ENCODE measurements at places on chromosomes 2 and 18. TPM values are rescaled to one million over a fixed set of nuclear protein-coding genes. Genes with fewer than 3 reads are reported as not detected.

DNA sequence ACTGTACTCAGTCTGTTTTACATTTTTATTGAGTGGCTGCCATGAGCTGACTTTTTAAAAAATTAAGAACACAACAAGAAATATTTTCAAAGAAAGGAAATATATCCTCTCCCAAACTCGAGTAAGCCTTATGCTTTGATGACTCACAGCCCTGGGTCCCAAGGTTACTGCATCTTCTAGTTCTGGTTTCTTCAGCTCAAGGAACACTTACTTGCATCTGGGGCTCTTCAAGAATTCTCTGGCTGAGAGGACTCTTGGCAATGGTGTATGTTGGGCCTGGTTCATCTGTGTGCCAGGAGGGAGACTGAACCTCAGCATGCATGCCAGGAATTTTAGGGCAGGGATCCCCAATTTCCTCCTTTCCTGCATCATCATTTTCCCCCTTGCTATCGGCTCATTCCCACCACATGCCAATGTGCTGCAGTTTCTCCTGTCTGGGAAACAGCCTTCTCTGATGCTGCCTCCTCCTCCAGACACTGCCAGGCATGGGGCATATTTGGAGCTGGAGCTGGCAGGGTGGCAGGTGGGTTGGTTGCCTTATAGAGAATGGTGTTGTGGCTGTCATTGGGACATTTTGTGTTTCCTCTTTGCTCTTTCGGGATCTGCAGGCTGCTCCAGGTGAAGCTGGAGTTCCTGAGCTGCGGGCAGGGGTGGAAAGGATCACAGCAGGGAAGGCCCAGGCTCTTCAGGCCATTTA lies 192.2 kb upstream of the HS6ST1 start:
- no peak for DNase-seq

- DNase-seq: no peak
Measured at GRCh38 chr2:196743165-196743564, 56.3 kb downstream of the GTF3C3 start.

DNA sequence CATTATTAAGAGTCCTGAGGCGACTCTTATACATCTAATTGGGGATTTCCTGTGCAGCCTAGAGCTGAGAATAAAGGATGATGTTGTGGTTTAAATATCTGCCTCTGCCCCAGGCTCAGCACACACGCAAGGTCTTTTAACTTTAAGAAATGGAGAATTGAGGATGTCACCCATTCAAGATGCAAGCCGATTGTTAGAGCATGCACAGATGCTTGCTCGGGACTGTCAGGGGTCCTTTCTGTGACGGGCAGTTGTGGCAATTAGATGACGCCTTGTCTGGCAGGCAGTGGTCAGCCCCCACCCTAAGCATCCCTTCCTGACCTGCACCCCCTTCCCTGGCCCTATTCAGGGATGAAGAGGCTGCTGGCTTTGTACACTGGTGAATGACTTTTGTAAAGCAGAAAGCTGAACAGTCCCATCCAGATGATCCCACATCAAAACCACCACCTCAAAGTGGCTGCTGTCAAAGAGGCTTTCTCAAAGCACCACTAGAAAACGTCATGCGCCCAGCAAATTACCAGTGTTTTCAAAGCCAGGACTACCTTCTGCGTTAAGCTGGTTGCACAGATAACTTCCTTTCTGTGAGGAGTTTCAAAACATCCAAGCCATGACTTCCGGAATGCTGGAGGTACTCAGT lies 23.7 kb downstream of the FAM178B start:
- no peak for DNase-seq

- DNase-seq: no peak
Measured at GRCh38 chr2:121860033-121860757, 104.7 kb downstream of the TSN start.

DNA sequence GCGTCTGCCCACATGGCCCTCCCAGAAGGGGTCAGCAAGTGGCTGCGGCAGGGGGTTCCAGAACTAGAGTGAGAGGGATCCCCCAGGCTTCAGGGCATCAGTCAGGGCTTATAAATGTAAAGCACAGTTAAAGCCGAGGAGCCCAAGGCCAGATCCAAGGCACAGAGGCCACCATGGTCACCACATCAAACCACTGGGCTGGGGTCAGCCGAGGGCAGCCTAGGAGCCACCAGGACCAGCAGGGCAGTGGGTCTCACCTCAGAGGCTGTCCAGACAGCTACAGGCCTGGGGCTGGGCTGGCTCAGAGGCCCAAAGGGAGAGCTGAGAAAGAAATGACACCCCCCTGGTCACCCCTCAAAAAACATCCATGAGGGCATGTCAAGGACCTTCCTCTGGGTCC lies 188.5 kb downstream of the INHBB start:
- DNase-seq: no peak

GRCh38 chr2:68126561-68126960 lies 31.1 kb upstream of the PNO1 start:
- DNase-seq: no peak

DNA sequence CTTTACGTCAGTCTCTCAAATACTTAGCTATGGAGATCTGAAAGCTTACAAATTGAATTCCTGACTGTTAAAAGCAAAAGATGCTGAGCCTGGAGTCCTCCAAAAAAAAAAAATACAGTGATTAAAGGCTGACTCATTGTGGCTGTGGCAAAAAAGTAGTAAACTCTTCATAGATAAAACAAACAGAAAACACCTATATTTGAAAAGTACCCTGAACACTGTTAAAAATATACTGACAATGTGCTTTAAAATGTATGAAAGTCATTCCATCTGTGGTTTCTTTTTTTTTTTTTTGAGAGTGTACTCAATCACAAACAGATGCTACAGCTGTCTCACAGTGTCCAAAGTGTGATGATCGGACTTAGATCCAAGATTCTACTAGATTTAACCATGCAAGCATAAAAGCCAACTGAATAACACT lies 267.6 kb upstream of the CYP26B1 start:
- no peak for DNase-seq

DNA sequence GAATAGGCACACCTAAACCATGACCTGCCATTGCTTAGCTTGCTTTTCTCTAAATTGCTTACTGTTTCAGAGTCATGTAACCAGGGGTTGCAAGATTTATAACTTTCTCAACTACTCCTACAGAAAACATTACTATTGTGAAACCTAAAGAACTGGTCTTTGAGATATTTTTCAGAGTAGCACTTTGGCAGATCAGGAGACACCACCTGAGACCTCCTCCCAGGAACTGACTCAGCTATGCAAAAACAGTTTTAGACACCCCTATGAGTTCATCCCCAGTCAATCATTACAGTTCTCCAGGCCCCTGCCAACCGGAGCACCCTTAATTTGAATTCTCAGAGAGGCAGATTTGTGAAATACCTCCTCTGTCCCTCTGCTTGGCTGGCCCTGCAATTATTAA lies 80.3 kb downstream of the MBOAT2 start:
- no peak for DNase-seq

- no peak for DNase-seq
Measured at GRCh38 chr2:215874418-215874817, 138.9 kb downstream of the MREG start.

DNA sequence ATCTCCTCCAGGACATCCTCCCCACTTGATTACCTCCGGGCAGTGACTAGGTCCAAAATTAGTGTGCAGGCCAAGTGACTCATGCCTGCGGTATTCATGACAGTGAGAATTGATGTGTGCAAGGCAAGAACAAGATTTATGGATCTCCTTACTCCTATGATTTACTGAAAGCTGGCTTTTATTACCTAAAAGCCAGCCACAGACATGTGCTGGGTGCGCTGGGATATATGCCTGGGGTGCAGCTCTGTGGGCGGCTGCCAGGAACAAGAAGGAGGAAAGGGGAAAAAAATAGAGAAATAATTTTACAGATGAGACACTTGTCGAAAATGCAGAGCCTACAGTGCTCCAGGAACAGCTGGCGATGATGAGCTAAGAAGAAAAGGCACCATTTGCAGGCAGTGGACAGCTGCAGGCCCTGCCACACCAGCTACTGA lies 359.3 kb downstream of the CMPK2 start:
- no peak for DNase-seq

DNA sequence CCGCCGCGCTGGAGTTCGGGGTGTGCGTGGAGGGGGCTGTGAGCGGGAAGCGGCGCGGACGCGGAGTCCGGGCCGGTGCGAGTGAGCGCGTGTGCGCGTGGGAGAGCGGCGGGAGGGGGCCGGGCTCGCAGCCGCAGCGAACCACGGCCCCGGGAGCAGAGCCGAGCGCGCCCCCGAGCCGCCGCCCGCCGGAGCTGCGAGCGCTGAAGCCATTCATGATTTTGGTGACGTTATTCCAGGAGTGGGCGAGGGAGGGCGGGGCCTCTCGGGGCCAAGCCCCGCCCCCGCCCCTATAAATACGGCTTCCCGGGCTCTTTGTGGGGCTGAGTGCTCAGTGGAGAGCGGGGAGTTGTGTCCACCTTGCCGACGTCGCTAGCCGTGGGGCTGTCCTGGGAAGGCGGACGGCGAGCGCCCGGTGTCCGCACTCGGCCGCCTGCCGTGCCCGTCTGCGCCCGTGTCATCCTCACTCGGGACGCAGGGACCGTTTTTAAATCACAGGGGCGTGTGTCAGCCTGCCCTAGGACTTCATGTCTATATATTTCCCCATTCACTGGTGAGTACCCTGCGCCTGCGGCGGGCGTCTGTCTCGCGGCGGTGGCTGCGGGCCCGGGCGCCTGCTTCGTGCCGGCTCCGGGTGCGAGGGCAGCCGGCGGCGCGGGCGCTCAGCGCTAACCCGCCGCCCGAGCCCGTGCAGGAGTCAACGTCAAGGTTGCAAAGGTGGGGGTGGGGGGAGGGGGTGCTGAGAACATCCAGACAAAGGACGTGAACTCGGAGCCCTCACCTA lies at the start of gene LBH:
LBH (plus strand) TSS at position 323 of the 784 bp plus-strand sequence; CDS start at position 528, 205 bp downstream.
- DNase-seq: peak; percentile 90

GRCh38 chr2:219252900-219253752 lies at the start of gene TUBA4B:
TUBA4B (plus strand) TSS chr2:219253243; CDS start chr2:219253408, 165 bp downstream.
- no peak for DNase-seq

- no peak for DNase-seq
Measured at GRCh38 chr2:8505311-8505920, 176.4 kb upstream of the ID2 start.

DNA sequence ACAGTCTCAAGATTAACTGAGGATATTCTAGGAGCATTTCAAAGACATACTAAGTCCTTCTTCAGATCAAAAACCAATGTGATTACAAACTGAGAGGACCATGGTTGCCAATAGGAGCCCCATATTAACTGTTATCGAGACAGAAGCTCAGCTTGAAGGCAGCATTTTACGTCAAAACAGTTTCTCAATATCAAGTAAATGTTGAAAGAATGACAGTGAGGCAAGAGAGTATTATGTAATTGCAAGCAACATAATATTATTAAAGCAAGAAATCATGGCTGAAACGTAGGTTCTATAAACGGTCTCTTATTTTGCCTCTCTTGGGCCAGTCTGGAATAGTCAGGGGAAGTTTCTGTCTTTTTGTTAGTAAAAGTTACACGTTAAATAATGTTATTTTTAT lies 22.9 kb downstream of the RIT2 start:
- no peak for DNase-seq

DNA sequence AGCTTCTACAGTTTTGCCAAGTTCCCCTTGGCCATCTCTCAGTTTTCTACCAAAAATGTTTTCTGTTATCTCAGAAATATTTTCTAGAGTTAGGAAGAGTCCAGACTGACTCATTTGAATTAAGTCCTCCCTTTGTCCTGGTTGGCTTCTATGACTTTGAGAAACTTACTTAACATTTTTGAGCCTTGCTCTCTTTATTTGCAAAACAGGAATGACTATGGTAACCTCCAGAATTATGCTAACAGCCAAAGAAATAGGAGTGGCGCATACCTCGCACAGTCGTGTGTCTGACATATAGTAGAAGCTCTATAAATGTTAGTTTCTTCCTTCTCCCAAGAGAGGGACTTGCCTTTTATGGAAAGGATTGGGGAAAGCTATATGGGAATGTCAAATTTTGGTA lies 841.1 kb downstream of the TSN start:
- no peak for DNase-seq

GRCh38 chr2:177044671-177045070 lies 167.9 kb upstream of the HNRNPA3 start:
- DNase-seq: no peak

- no peak for DNase-seq
Measured at GRCh38 chr2:101883860-101884259, 107.9 kb upstream of the IL1R2 start.

DNA sequence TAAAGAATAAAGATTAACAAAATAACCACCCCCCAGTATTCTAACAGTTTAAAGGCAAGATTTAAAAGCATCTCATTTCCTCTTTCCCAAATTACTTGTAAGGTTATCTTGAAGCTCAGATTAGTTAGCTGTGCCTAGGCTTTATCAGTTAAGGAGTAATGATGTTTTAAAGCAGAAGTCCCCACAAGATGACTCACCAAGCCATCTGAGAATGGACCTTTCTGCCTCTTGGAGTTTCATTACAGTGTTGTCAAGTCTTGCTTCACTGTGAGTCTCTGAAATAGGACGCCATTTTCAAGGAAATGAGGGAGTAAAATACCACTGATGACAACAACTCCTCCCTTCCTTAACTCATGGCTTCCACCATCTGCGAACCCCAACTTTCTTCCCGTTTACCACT lies 35.9 kb downstream of the ZNF385B start:
- DNase-seq: no peak

DNA sequence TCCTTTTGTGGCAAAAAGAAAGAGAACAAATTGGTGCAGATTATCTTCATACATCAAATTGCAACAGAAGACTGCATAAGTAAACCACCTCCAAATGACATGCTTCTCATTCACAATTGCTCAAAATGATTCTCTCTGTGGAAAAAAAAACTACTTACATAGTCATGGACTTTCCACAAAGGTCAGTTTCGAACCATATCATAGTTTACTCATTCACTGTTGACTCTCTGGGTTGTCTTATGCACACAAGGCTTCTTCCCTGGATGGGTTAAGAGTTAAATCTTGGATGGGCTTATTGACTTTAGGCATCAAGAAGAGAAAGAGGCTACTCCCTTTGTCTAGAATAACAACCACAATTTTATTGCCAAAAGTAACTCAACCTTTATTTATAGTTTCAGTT lies 91.3 kb upstream of the RAB27B start:
- no peak for DNase-seq

DNA sequence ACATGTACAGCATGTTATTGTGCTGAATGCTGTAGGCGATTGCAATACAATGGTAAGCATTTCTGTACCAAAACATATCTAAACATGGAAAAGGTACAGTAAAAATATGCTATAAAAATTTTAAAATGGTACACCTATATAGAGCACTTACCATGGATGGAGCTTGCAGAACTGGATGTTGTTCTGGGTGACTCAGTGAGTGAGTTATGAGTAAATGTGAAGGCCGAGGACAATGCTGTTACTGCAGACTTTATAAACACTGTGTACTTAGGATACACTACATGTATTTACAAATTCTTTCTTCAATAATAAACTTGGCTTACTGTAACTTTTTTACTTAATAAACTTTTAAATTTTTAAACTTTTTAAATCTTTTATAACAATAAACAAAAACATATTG lies 473.4 kb upstream of the UBE2E3 start:
- DNase-seq: no peak

GRCh38 chr2:230153390-230153976 lies 66.3 kb downstream of the SP110 start:
- DNase-seq: no peak

Gene SAG
- 0.14 TPM for polyA plus RNA-seq

Gene GLS
- polyA plus RNA-seq: 82.9 TPM

Gene REG3A
- not detected for polyA plus RNA-seq

Gene VAPA
- polyA plus RNA-seq: 195 TPM

Gene ATF2
- polyA plus RNA-seq: 61.6 TPM

Gene RGPD4
- polyA plus RNA-seq: 0.04 TPM

Gene PPM1G
- 95.5 TPM for polyA plus RNA-seq

Gene HOXD11
- polyA plus RNA-seq: 45.8 TPM
